ENCODE measurements at places on chromosomes 16 and 17. TPM values are rescaled to one million over a fixed set of nuclear protein-coding genes. Genes with fewer than 3 reads are reported as not detected.
A peak's percentile ranks its signal among the peaks of the same experiment; 100 is the strongest.

DNA sequence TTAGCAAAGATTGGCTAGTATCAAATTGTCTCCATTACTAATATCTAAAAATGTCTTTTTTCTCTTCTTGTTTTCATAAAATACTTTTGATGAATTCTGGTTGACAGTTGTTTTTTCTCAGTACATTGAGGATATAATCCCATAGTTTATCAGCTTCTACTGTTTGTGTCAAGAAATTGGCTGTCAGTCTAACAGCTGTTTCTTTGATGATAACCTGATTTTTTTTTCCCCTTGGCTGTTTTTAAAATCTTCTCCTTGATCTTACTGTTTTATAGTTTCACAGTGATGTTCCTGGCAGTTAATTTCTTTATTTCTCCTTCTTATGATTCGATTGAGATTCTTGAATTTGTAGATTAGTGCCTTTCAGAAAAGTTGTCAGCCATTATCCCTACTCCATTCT, 315.3 kb upstream of the PMFBP1 start:
- DNase-seq, result no peak

DNA sequence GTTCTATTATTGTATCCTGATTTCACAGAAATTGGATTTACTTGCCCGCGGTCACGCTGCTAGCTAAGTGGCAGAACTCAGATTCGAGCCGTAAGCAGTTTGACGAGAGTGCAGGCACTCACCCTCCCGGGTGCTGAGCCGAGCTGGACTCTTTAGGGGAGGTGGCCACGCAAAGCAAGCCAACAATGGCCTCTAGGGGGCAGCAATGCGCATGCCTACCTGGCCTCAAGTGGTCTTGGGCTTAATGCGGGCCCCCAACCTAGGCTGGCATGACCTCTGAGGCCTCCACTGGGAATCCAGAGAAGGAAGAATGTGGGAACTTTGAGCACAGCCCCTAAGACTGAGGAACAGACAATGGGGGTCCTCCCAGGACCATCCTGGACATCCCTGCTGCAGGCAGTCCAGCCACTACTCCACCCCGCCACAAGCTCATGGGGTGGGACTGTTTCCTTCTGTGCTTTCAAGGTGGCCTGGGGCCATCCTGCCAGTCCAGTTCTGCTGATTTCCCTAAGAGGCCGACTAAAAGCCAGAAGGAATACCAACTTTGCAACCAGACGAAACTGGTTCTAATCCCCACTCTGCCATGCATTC, 276.5 kb downstream of the XYLT1 start:
- DNase-seq, result no peak

DNA sequence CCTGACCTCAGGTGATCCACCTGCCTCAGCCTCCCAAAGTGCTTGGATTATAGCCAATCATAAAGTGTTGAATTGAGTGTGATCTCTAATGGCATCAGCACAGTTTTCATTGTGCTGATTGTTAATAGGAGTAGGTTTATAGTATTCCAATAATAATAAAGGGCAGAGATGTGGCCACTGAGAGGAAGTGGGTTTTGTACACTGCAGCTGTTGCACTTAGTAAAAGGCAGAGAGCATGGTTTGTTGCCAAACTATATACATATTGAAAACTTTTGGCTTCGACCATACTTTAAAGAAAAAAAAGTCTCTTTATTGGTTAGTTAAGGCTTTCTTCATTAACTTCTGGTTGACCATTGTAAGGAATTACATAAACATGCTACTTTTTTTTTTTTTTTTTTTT, 185.9 kb downstream of the CDK5R1 start:
- no peak for DNase-seq

- no peak for DNase-seq
Observed at GRCh38 chr17:75776386-75777295, 8.0 kb upstream of the UNK start.

- no peak for DNase-seq
Observed at GRCh38 chr17:30426292-30426691, 47.6 kb downstream of the CPD start.

- DNase-seq, result no peak
Observed at GRCh38 chr17:29577001-29577370, 8.5 kb downstream of the TP53I13 start.

Gene COIL
- total RNA-seq, result 16.8 TPM

DNA sequence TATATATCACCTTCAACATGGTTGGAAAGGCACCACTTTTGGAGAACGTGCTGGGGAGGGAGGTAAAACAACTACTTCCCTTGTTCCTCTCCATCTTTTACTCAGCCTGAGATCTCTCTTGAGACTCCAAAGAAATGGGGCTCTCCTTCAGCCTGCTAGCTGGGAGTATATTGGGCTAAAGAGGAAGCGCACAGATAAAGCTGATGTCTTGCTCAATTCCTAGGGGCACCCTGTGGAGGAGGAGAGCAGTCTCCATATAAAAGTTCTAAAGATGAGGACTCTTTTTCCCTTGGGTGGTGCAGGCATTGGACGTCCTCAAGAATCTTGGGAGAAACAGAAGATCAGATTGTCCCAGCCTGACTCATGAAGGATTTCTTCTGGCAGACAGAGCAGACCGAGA, 4.6 kb upstream of the ETV4 start:
- no peak for DNase-seq

DNA sequence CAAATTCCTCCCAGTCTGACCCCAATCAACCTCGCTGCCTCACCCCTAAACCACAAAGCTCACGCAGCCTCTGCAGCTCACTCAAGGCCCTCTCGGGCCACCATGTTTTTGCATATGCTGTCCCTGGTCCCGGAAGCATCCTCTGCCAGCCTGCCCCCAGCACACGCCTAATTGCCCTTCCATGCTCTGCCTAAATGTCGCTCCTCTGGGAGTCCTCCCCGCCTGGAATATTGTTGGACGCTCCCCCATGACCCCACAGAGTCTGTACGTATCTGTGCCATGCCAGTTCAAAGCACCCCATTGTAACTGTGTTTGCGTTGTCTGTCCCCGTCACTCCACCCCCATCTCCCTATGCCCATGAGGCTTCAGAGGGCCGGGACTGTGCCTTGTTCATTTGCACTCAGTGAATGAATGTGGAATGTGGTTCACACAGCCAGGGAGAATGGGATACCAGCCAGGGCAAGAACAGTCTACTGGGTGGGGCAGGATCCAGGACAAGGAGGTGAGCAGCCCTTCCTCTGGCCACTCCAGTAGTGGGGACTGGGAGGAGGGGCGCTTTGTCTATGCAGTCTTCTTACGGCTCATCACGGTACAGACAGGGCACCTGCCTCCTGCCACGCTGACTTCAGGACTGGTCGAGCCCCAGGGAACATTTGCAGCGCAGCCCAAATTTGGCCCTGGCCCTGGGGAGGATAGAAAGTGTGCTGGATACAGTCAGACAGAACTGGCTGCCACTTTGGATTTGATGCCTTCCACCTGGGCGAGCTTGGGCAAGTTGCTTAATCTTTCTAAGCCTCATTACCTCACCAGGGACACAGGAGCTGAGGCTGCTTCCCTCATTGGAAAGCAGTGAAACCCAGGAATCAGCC, 48.5 kb downstream of the NOS2 start:
- no peak for DNase-seq

Gene SDR42E1
- 0.82 TPM for total RNA-seq

- DNase-seq, result no peak
Observed at GRCh38 chr17:44782326-44782850, 23.6 kb downstream of the ADAM11 start.

Gene CD300LG
- not detected for total RNA-seq

GRCh38 chr16:89020068-89020924, 43.3 kb upstream of the CBFA2T3 start:
- no peak for DNase-seq

Gene RAB37
- 0.82 TPM for total RNA-seq

DNA sequence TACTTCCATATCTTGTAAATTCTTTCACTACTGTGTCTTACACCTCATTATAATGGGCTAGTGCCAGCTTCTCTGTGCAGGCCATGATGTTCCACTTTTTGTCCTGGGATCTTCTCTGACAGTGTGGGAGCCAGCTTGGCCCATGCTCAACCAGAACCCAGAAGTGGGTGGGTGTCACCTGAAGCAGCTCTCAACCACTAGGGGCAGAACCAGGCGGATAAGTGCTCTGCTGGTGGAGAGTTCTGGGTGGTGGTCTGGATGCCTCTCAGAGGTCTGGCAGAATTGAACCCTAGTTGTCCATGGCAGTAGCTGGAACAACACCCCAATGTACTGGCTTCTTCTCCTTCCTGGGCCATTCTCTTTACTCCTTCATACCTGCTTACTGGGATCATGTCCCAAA, 254.1 kb upstream of the N4BP1 start:
- no peak for DNase-seq

DNA sequence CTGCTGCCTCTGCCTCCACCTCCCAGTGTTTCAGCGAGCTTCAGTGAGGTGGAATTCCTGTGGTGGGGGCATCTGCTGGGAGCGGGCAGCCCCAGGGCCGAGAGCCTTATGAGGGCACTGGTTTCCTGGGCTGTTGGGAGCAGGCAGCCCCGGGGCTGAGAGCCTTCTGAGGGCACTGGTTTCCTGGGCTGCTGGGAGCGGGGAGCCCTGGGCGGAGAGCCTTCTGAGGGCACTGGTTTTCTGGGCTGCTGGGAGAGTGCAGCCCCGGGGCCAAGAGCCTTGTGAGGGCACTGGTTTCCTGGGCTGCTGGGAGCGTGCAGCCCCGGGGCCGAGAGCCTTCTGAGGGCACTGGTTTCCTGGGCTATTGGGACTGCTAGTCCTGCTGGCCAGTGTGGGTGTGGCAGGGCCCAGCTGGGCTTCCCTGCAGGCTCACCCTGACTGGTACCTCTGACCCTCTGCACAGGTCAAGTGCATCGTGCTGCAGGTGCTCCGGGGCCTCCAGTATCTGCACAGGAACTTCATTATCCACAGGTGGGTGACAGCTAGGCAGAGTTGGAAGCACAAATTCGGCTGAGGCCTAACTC, 5.6 kb downstream of the CDK10 start:
- no peak for DNase-seq

DNA sequence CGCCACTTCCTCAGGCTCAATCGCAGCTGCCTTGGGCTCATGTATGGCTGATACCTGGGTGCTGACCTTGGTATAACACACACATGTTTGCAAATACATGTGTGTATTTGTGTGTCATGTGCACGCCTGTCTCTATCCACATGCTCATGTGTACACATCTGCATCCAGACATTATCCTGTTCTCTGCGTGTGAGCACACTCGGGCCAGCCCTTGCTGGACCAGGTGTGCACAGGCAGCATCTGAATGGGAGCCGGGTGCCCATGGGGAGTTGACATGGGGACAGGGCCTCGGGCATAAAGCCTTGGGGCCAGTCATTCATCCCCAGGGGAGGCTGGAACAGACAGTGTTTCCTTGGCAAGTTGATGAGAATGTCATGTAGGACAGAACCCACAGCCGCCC, 29.1 kb upstream of the CRHR1 start:
- no peak for DNase-seq

Gene CFAP97D1
- not detected for total RNA-seq

Gene EVI2A
- 1.9 TPM for total RNA-seq

DNA sequence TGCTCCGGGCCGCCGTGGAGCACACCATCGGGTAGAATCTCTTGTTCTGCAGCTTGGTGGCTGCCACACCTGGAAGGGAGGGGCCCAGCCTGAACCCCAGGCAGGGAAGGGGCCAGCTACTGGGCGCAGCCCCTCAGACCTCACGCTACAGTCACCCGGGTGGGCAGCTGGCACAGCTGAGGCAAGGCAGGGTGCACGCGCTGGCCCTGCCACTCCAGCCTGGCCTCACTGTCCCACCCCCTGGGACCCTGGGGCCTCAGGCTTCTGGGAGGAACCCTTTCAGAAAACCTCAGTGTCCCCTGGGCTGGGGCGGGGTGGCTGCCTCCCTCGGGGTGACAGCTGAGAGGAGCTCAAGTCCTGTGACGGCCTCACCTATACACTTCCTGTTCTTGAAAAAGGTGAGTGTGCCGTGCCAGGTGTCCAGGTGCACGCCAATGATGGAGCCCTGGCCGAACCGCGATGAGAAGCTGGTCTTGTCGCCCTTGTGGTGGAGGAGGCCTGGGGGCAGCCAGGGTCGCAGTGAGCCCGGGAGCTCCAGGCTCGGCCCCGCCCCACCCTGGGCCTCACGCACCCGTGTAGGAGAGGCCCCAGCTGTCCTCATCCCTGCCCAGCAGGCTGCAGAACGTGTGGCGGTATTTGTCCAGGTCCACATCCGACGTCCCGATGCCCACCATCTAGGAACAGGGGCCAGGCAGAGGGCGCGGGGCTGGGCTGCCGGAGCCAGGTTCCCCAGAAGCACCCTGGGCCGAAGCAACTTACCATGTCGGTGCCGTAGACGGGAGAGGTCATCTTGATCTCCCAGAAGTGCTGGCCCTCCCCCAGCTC, 4.7 kb upstream of the MRPS34 start:
- DNase-seq, result no peak

Gene NKD1
- 20.2 TPM for total RNA-seq

- DNase-seq, result no peak
Observed at GRCh38 chr17:14373614-14374259, 72.9 kb downstream of the HS3ST3B1 start.

Gene DCAF7
- total RNA-seq, result 44.4 TPM

- no peak for DNase-seq
Observed at GRCh38 chr17:69696650-69697049, 282.2 kb downstream of the MAP2K6 start.

GRCh38 chr17:45086865-45087503, 25.9 kb downstream of the NMT1 start:
- no peak for DNase-seq

Gene TBC1D3D
- not detected for total RNA-seq

Gene CACNG5
- 14.7 TPM for total RNA-seq

- DNase-seq, result no peak
Observed at GRCh38 chr17:64006361-64007088, 8.4 kb downstream of the PRR29 start.

Gene TLCD3B
- 15.6 TPM for total RNA-seq

Gene PCYT2
- total RNA-seq, result 14.1 TPM

GRCh38 chr16:12570046-12570618, 233.6 kb downstream of the CPPED1 start:
- no peak for DNase-seq

Gene STX8
- 48.3 TPM for total RNA-seq

DNA sequence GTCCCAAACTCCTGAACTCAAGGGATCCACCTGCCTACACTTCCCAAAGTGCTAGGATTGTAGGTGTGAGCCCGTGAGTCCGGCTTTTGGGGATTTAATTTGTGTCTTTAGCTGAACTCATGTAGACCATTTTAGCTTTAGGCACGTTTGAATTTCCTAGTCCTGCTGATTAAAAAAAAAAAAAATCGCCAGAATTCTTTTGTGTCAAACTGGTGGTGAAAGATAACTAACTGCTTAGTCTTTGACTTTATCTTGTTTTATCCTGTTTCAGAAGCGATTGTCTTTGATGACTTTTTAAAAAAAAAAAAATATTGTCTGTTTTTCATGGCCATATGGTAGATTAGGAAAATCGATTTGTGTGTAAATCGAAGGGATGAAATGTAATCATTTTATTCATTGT, 2.6 kb downstream of the RABEP1 start:
- DNase-seq, result no peak

GRCh38 chr17:45848868-45849535, 4.3 kb downstream of the SPPL2C start:
- DNase-seq, result peak; percentile 92

Gene TLCD3A
- total RNA-seq, result 16.2 TPM

GRCh38 chr17:12911239-12911638, 106.6 kb downstream of the ELAC2 start:
- DNase-seq, result no peak
